Small intestine (tissue), 16 donors: ENCODE measurements at places on chromosomes 5 and 9.

DNA sequence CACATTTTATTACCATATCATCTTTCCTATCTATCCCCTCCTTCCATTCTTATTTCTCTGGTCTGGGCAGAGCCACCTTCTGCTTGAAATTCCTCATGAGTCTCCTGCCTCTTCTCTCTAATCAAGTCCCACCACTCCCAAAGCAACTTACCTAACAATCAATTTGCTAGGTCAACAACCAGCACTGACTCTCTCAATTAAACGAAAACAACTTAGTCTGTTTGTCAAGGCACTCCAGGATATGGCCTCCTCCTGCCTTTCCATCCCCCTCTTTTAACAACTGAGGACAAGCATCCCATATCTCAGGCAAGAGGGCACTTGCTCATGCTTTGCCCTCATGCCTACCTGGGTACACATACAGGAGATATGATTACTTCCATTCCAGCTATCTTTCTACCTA, 47.4 kb downstream of the HCN1 start:
- DNase-seq: no peak

- DNase-seq: no peak
Measured at GRCh38 chr9:35357116-35357515, 132.8 kb upstream of the RUSC2 start.

- DNase-seq: no peak
Measured at GRCh38 chr9:70435948-70436347, 21.5 kb upstream of the KLF9 start.

DNA sequence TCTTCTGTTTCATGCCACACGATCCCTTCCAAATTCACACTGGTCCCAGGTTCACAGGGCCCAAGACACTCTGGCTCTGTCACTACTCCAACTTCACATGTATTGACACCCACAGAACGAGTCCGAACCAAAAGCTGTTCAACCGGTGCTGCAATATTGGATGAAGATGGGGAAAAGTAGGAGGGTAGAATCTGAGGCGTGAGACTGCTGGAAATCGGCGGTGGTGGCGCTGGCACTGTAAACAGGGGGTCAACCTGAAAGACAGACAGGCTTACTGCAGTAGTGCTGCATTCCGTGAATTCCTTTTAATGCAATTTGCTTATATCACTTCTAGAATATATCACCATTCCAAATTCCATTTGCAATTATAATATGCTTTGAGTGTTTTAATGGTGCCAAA, 45.4 kb downstream of the ZNF608 start:
- DNase-seq: no peak

GRCh38 chr9:135096408-135096895, 9.0 kb downstream of the OLFM1 start:
- no peak for DNase-seq

GRCh38 chr9:113950195-113951031, 74.3 kb downstream of the ZNF618 start:
- DNase-seq: no peak

DNA sequence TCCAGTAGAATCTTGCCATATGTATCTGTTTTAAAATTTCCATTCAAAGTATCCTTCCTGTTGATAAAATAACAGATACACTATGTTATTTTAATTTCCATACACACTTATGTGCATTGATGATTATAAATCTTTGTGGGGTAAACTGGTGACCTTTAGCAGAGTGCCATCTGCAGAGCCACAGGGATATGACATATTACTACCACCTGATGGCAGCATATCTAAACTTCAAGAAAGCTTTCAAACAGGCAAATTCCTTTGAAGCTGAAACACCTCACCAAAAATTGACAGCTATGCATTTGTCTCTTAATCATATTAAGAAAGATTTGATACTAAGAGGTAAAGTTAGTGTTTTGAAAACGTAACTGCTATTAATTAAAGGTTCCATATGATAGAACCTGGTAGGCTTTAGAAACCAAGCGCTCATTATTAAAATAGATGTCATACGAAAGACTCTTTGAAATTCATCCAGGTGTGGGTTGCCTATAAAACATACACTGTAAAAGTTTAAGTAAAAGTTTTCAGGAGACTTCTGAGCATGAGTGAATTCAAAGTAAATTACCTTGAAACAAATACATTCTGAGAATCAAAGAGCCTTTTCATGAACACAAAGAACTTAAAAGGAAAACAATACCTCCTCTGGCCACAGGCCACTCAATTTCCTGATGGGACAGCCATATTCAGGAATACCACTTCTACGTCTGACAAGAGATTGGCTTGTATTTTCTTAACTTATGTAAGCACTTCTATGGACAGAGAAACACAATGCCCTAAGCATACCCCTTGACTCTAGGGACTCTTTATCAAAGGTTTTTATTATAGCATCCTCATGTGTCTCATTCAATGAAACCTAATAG, 93.3 kb downstream of the KIAA0825 start:
- peak; percentile 42 for DNase-seq
